ENCODE measurements at places on chromosomes 16 and 17.

DNA sequence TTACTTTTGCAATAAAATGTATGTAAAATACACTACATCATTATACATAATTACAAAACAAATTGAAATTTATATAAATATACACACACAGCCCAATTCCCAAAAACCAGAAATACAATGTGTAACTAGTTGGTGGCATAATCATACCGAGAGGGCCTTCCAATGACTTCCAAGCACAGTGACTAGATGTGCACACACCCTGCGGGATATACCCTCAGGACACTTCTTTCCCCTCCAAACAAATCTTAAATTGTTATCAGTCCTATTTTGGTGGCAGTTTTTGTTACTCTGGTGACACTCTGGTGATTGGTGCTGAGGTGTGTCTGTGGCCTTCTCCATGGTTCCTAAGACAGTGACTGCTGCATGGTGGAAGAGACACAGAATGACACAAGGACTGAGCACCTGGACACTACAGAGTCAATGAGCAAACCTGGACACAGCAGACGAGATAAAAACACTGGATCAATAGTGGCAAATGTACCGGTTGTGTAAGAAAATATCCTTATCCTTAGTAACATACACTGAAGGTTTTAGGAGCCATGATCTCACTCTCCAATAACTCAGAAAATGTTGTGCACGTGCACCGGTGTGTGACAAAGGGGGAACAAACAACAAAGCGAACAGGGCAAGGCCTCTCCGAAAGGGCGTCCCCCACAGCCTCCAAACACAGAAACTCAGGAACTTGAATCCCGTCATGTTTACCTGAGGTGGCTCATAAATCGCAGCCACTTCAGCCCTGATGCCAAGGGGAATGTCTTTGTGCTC lies 32.9 kb downstream of the NPLOC4 start:
- no peak overlapping the region for H3K27ac ChIP-seq
- H3K4me3 ChIP-seq, result no peak overlapping the region
- no peaks in the 10 kb centered on the region for H3K27me3 ChIP-seq
- no peaks in the 10 kb centered on the region for H3K4me1 ChIP-seq

DNA sequence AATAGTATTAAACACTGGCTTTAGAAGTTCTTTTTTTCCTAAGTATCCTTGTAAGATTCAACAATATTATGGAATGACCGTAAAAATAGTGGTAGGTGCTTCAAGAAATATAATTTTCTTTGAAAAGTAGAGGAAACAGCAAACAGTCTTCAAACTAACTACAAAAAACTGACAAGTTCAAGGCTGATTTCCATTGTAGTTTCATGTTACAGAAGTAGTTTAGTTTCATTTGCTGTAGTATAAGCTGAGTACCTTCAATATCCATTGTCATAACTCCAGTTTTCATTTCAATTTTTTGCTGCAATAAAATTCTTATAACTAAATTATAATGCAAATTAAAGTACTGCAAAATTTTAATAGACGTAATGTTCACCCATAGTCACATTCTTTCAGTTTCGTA lies 19.3 kb downstream of the PHKB start:
- H3K27me3 ChIP-seq, result no peaks in the 10 kb centered on the region
- no peaks in the 10 kb centered on the region for H3K36me3 ChIP-seq
- H3K27ac ChIP-seq, result no peak overlapping the region
- no peak overlapping the region for H3K4me3 ChIP-seq

DNA sequence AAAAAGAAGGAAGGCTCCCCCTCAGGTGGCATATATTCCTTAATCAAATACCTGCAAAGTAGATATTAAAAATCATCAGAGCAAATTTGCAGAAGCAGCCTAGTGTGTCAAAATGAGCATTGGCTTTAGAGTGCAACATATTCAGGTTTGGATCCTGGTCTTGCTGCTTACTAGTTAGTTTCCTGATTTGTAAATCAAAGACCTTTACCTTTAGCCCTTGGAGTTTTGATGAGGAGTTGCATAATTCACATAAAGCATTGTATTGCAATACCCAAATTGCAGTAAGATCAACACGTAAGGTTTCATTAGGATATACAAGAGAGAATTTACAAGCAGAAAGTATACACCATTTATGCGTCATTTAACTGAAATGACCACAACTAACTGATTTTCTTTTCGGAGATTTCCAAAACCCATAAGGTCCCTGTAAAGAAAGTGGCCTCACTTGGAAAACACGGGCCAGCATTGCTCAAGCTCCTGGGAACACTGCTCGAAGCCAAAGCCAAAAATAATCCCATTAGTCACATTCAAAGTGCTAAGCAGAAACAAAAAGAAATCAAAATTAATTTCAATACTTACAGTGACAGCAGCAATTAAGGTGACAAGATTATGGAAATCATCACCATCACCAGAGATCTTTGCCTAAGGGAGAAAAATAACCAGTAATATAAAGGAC lies 415.9 kb upstream of the ERCC4 start:
- no peak overlapping the region for H3K4me3 ChIP-seq
- DNase-seq, result no peak
- no peaks in the 10 kb centered on the region for H3K27me3 ChIP-seq
- no peak overlapping the region for H3K27ac ChIP-seq
- no peaks in the 10 kb centered on the region for H3K36me3 ChIP-seq
- no peaks in the 10 kb centered on the region for H3K4me1 ChIP-seq

DNA sequence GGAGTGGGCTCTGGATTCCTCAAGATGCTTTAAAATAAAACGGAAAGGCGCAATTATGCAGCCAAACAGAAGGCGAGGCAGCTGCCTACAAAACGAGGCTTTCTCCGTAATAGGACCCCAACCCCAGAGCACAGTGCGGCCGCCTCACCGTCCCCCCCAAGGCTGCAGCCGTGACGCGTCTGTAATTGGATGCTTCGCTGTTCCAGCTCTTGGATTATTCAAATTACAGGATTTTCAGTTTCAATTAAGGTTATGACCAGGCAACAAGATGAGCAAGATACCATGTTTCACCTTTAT lies 37.3 kb upstream of the ABR start:
- no peaks in the 10 kb centered on the region for H3K36me3 ChIP-seq
- H3K4me3 ChIP-seq, result no peak overlapping the region
- DNase-seq, result no peak
- H3K27me3 ChIP-seq, result no peaks in the 10 kb centered on the region

DNA sequence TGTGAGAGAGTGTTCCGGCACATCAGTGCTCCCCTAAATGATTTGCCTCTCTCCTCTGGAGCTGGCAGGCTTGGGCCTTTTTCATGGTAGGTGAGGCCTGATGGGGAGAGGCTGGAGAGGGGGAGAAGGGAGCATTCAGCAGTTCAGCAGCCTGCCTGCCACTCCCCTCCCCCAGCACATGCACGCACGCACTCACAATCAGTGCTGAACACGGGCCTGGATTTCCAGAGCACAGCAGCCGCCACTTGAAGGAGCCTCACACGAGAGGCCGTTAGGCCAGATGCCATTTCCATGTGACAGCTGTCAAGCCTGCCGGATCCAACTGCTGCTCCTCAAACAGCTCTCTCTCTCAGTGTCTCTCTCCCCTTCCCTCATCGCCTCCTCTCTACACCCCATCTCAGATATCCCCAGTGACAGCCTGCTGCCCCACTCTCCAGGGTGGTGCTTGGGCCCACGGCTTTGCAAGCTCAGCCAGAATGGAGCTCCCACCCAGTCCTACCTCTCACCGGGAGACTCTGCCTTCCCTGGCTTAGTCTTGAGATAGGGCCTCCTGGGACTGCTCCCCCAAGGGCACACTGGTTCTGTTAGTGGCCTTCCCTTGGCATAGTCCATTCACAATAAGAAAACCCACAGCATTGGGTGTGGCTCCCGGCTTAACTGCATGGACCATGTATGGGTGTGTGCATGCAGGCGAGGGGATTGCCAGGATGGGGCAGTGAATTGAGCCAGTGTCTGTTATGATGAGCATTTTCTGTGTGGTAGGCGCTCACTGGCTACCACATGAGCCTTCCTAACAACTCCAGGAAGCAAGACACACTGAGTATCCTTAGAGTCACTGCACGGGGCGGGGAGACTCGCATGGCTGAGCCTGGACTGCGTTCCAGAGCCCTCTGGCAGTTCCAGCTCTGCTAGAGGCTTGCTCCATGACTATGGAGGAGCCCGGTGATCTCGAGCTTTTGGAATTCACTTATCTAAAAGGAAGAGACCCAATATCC lies 226.2 kb downstream of the CCDC182 start:
- H3K27ac ChIP-seq, result no peak overlapping the region
- no peaks in the 10 kb centered on the region for H3K27me3 ChIP-seq
- no peaks in the 10 kb centered on the region for H3K36me3 ChIP-seq
- no peak overlapping the region for H3K4me3 ChIP-seq
- 0 out of 2 replicates have a peak, but pooled peaks cover under 1% of the 10 kb centered on the region for H3K4me1 ChIP-seq
- DNase-seq, result no peak

GRCh38 chr16:72969146-72969545 lies 78.8 kb downstream of the ZFHX3 start:
- DNase-seq, result no peak
- no peaks in the 10 kb centered on the region for H3K36me3 ChIP-seq
- no peak overlapping the region for H3K4me3 ChIP-seq
- no peak overlapping the region for H3K27ac ChIP-seq

- H3K4me3 ChIP-seq, result peak within 1 kb of the TSS; percentile 73
- H3K4me1 ChIP-seq, result peaks cover 4% of the 10 kb centered on the region
- H3K27me3 ChIP-seq, result no peaks in the 10 kb centered on the region
- DNase-seq, result no peak
- no peaks in the 10 kb centered on the region for H3K36me3 ChIP-seq
- no peak within 1 kb of the TSS for H3K27ac ChIP-seq
These were observed at the start of the genes C16orf86 and ENKD1 for GRCh38 chr16:67666559-67667452. Gene C16orf86, plus strand, starts transcription at chr16:67666814. Its CDS starts 157 bp downstream, at chr16:67666971. Gene ENKD1, minus strand, starts transcription at chr16:67666750. Its CDS starts 308 bp downstream, at chr16:67666442.

DNA sequence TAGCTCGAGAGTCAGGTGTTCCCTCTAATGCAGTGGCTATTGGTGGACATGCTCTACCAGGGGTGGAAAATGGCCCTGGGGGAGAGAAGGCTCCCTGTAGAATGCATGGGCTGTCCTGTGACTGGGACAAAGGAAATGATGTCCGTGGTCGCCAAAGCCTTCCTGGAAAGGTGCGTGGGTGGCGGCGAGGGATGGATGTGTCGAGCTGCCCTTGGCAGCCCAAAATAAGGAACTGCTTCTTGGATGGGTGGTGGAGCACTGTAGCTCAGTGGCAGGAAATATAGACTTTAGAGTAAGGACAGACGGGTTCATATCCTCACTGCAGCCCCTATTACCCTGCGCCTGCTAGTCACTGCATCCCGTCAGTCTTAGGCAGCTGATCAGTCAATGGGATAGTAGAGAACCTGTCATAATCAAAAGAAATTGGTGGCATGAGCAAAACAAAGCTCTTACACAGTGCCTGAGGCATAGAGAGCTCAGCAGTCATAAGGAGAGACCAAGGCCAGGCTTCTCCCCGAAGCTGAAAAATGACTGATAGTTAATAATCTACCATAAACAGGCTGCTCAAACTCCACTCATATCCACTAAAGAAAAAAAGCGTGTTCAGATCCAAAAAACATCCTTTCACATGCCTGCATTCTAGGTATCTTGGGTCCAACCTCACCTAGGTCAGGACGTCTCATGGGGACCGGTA lies 123.5 kb upstream of the PLCG2 start:
- DNase-seq, result no peak
- H3K36me3 ChIP-seq, result no peaks in the 10 kb centered on the region
- no peaks in the 10 kb centered on the region for H3K27me3 ChIP-seq
- H3K27ac ChIP-seq, result no peak overlapping the region

DNA sequence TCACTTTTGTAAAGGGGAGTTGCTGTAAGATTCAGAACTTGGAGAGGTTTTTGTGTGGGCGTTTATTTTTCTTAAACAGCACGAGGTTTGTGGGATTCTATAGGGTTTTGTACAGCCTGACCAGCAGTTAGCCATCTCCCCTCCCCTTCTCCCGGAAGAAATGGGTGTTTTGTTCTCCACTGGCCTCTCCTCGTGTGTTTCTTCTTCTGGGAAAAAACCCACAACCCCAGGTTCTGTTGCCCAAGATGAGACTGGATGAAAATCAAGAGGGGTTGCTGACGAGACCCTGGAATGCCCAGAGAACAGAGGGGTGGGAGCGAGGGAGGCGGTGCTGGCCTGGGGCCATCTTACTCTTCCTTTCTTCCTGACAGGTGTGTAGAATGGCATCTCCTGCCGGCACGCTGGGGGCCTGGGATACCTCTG lies 186.1 kb downstream of the MSI2 start:
- no peaks in the 10 kb centered on the region for H3K36me3 ChIP-seq
- no peaks in the 10 kb centered on the region for H3K27me3 ChIP-seq
- no peak overlapping the region for H3K27ac ChIP-seq
- no peak overlapping the region for H3K4me3 ChIP-seq
- DNase-seq, result no peak

DNA sequence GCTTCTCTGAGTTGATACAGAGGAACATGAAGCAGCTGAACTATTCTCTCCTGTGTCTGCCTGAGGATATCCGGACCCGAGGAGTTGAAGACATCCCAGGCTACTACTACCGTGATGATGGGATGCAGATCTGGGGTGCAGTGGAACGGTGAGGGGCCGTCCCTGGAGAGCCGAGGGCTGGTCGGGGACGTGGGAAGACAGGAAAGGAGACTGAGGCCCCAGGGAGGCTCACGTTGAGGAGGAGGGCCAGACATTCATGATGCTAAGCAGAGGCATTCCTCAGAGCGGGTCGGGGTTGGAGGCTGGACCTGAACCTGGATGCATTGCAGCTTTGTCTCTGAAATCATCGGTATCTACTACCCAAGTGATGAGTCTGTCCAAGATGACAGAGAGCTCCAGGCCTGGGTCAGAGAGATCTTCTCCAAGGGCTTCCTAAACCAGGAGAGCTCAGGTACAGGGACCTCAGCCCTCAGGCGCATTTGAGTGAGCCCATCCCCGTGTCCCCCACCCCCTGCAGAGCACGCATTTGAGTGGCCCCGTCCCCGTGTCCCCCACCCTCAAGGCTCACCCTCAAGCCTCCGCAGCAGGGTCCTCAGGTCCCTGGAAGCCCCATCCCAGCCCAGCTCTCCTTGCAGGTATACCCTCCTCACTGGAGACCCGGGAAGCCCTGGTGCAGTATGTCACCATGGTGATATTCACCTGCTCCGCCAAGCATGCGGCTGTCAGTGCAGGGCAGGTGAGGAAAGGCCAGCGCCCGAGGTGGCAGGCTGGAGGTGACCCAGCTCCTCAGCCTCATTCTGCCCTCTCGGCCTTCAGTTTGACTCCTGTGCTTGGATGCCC lies 8.3 kb downstream of the ALOX15B start:
- no peaks in the 10 kb centered on the region for H3K27me3 ChIP-seq
- no peaks in the 10 kb centered on the region for H3K36me3 ChIP-seq
- DNase-seq, result no peak
- H3K27ac ChIP-seq, result no peak overlapping the region
- H3K4me1 ChIP-seq, result no peaks in the 10 kb centered on the region

GRCh38 chr17:6070430-6070912 lies 292 bp downstream of the WSCD1 start:
- H3K36me3 ChIP-seq, result no peaks in the 10 kb centered on the region
- H3K27me3 ChIP-seq, result peaks cover 5% of the 10 kb centered on the region
- DNase-seq, result no peak
- H3K27ac ChIP-seq, result no peak overlapping the region
- peak overlapping the region; percentile 76 for H3K4me3 ChIP-seq
- H3K4me1 ChIP-seq, result peaks cover 7% of the 10 kb centered on the region
